Right atrium auricular region (tissue), 2 donors: ENCODE measurements at places on chromosomes 2 and 18. TPM values are rescaled to one million over a fixed set of nuclear protein-coding genes. Genes with fewer than 3 reads are reported as not detected.

DNA sequence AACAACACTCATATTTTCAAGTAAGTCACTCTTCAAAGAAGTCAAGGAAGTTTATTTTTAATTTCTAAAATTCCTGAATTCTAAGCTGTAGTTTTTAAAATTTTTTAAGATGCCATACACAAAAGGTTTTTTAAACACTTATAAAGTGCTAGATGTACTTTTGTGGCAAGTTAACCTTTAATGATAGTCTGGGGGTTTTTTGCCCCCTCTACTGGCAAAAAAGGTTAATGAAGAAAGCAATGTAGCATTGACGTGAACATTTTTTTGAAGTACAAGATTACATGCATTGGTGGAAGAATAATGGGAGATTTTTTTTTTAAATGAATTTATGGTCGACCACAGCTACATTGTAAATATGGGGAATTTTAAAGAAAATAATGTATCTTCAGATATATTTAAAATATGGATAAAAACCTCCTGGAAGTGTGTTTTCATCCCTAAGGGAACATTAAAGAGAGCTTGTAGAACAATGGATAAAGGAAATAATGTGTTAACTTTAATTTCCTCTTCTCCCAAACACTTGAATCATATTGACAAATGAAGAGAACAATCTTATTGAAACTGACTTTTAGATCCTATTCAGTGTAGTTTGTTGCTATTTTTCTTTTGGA is 12.6 kb downstream of the ITPRID2 start:
- no peak for DNase-seq

- DNase-seq, result no peak
These were observed 50.6 kb downstream of the RAPH1 start for GRCh38 chr2:203484266-203485112.

- no peak for DNase-seq
These were observed 151.5 kb downstream of the GALR1 start for GRCh38 chr18:77401173-77401572.

GRCh38 chr2:175734686-175735085 is 267.4 kb downstream of the LNPK start:
- DNase-seq, result no peak

GRCh38 chr2:70982971-70983370 is 4.5 kb downstream of the ANKRD53 start:
- no peak for DNase-seq

GRCh38 chr18:50662177-50662576 is 102.3 kb downstream of the MAPK4 start:
- no peak for DNase-seq

- no peak for DNase-seq
These were observed 64.0 kb upstream of the MCFD2 start for GRCh38 chr2:46979571-46979979.

DNA sequence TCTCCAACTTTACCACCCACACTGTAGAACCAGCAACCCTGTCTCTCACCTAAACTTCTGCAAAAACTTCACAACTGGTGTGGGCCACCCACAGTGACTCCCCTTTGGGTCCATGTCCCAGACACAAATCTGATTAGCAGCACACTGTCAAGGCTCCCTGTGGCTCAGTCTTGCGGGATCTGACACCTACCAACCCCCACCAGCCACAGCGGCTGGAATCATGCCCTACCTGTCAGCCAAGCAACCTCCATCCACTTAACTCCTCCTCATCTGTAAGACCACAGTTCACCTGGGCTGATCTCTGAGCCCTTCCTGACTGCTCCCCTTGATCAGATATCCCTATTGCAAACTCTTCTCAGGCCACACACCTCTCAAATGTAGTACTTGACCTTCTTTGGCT is 14.6 kb downstream of the TCF4 start:
- DNase-seq, result no peak

GRCh38 chr2:36392571-36393255 is 37.1 kb downstream of the CRIM1 start:
- DNase-seq, result no peak

DNA sequence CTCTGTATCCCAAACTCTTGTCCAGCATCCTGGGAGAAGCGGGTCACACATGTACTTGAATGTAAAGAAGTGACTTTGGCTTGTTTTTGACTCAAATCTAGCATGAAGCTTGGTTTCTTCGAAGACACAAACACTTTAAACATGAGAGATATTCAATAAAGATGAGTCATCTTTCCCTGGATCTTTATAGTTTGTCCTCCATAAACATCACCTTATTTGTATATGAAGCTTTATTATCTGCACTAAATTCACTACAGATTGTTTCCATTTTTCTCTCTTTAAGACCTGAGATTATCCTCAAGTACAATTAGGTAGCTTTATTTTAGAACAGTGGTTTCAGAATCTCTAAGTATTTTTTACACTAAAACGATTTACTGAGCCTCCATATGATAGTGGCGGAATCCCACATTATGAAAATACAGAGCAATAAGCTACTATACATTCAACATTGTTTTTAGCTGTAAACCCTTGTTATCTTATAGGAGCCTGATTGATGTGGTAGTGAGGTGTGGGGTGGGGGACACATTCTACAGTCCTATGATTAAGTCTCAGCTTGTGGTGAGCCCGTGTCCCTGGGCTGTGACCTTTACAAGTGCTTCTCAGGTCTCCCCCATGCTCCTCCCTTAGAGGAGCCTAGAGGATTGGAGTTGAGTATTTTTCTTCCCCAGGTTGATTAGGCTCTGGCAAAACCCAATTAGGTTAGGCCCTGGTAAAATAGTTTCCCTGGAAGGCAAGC is 79.6 kb upstream of the RAPGEF4 start:
- DNase-seq, result no peak

DNA sequence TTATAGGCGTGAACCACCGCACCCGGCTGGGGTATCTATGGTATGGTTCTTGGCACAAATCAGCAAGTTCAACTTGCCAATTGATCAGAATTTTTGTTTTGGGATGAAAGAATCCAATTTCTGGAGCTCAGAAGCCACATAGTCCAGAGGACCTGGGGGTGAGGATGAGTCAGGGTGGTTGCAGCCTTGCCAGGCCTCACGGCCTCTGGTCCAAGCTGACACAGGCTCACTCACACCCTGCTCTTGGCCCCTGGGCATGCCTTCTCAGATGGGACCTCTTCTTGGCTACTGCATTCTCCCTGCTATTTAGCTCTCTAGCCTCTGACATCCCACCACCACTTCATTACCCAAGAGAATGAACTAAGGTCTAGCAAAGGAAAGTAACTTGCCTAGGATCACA is 16.3 kb downstream of the CAPG start:
- no peak for DNase-seq

GRCh38 chr2:53286345-53286744 is 481.3 kb upstream of the CHAC2 start:
- no peak for DNase-seq

DNA sequence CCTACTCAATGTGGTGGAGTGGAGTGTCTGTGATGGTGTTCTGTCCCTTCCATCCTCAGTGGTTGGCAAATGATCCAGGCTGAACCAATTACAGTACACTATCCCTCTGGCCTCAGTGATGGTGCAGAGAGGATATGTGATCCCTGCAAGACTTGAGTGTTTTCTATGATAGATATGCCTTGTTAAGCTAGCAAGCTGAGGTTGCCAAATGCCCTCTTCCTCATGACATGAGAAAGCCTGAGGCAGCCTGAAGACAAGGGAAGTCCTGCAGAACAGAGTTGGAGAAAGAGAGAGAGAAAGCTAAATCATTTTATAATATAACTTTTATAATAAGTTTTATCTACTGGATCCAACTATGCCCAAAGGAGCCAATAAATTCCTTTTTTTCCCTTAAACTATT is 41.6 kb upstream of the GORASP2 start:
- no peak for DNase-seq

DNA sequence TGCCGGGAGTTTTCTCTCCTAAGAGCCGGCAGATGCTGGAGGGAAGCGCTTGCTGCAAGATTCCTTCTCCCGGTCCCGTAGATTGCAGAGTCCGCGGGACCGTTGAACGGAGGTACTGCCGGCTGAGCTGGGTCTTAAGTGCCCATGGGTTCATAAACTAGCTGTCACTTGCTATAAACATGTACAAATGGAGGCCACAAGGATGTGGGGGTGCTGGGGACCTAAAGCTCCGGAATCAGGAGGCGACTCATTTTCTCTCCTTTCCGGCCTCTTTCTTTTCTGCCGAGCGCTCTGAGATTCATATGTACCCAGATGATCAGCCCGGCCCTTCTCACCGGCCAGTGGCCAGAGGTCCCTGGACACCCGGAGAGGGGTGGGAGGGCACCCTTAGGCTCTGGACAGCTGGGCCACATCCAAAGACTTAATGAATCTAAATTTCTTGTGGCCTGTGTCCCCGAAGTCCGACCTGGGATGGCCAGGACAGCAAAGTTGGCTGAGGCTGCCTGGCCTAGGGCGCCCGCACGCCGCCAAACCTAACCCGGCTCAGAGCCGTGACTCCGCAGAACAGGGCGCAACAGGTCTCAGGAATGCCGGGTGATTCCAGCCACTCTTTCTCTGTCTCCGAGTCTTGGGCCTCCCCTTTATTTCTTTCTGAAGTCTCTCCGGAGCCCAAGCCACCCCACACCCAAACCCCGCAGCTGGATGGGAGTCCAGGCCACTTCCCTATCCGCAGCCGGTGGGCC is 2.4 kb upstream of the PAX3 start:
- no peak for DNase-seq

DNA sequence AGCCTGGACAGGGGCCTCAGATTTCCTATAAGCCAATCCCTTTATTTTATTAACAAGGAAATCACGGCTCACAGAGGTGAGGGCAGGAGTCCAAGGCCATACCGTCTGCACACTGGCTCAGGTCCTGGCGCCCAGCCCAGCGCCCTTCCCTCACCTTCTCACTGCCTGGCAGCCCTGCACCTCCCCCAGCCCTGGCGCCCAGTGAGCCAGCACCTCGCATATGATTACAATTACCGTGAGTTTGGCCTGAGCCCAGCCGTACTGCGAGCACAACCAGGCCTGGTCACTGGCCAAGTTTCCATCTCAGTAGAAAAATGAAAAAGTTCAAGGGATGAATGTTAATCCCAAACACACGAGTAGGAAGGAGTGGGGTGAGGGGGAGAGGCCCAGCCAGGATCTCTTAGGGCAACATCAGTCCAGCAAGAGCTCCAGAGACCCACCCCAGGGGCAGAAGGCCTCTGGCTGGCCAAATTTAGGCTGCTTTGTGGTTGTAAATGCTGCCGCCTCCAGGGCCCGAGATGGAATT is 68.4 kb downstream of the MCFD2 start:
- peak; percentile 91 for DNase-seq

DNA sequence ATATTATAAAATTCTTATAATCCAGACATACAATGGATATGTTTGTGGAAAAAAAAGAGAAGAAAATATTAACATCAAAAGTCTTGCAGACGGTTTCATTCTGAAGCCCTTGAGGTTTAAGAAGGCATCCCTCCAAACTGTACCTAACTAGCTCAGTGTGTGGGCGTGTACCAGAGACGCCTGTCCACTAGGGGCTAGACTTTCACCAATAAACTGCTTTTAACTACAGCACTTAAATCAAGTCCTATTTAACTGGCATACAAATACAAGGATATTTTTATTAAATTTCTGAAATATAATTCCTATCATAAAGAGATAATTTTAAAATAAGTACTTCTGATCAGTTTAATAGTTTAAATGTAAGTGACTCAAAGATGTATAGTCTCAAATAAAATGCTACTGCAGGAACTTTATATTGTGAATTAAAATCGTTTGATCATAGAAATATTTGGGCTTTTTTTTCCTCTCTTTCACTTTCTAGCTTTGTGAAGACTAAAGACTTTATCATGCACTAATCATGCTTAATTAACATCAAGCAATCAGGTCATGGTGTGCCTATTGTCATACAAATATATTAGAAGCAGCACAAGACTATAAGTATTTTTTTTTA is 437.7 kb downstream of the SATB2 start:
- no peak for DNase-seq

GRCh38 chr2:25936889-25937545 is 45.3 kb downstream of the KIF3C start:
- DNase-seq, result no peak

- no peak for DNase-seq
These were observed at the start of gene SPHKAP for GRCh38 chr2:228181098-228182019. Gene SPHKAP, minus strand, starts transcription at chr2:228181687. Its CDS starts 89 bp downstream, at chr2:228181598.

- DNase-seq, result no peak
These were observed 17.3 kb downstream of the SMCHD1 start for GRCh38 chr18:2672872-2673271.

GRCh38 chr2:15614545-15615300 is 23.1 kb downstream of the DDX1 start:
- no peak for DNase-seq

DNA sequence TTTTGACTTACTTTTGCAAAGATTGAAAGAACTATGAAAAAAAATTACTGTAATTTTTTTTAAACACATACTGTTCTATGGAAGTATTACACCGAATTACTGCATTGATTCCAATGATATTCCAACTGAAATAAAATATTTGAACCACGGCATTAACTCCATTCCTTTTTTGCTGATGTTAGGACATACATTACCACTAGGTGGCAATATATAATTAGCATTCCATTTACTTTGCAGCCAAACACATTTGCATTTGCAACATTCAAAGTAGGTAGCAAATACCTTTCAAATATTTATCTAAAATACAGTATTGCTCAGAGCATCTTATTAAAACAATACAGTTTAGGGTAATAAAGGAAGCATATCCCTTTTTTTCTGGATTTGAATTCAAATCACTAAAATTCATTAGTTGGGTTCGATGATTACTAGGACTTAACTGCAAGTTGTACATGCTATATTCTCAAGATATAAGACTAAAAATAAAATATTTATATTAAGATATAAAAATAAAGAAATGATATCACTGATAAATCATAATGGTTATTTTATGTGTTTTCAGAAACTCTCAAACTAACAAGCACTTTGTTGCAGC is 31.3 kb downstream of the LANCL1 start:
- DNase-seq, result no peak

- no peak for DNase-seq
These were observed 60.2 kb upstream of the TXNDC2 start for GRCh38 chr18:9825571-9826073.

GRCh38 chr2:18346344-18346743 is 214.1 kb downstream of the RDH14 start:
- no peak for DNase-seq

The KYNU gene
- 0.52 TPM for total RNA-seq

The CIB4 gene
- not detected for total RNA-seq

The MC4R gene
- not detected for total RNA-seq

The UBXN4 gene
- total RNA-seq, result 37.5 TPM

The DHRS9 gene
- total RNA-seq, result 135 TPM

The TWIST2 gene
- total RNA-seq, result 6.2 TPM

The ERBB4 gene
- total RNA-seq, result 22.4 TPM

The CCDC68 gene
- 8.0 TPM for total RNA-seq

The DCC gene
- total RNA-seq, result not detected
